Regular cardiac myocyte (primary cell): ENCODE measurements at places on chromosomes 11 and 22. TPM values are rescaled to one million over a fixed set of nuclear protein-coding genes. Genes with fewer than 3 reads are reported as not detected.

TSKU gene
- total RNA-seq, result 10.5 and 15.2 TPM in 2 replicates

FOLH1 gene
- 0.28 TPM in 1 of 2 replicates, not detected in the other for total RNA-seq

SWAP70 gene
- 46.8 and 55.6 TPM in 2 replicates for total RNA-seq

RTN4R gene
- total RNA-seq, result 0.28 and 0.58 TPM in 2 replicates

C11orf71 gene
- total RNA-seq, result 3.8 and 5.1 TPM in 2 replicates

PSMA1 gene
- total RNA-seq, result 111 and 175 TPM in 2 replicates
